Stimulated activated CD4-positive, alpha-beta T cell treated with anti-CD3 and anti-CD28 coated beads, Interleukin-2, amount 100 ng/mL, for 4 hours (primary cell): ENCODE measurements at places on chromosomes 12 and 14.

GRCh38 chr14:102690509-102691286 lies 86.6 kb upstream of the TRAF3 start:
- DNase-seq: no peak

- no peak for DNase-seq
Measured at GRCh38 chr12:3116106-3116844, 39.1 kb downstream of the TSPAN9 start.

- no peak for DNase-seq
Measured at GRCh38 chr14:72726444-72726843, 167.5 kb downstream of the DPF3 start.

DNA sequence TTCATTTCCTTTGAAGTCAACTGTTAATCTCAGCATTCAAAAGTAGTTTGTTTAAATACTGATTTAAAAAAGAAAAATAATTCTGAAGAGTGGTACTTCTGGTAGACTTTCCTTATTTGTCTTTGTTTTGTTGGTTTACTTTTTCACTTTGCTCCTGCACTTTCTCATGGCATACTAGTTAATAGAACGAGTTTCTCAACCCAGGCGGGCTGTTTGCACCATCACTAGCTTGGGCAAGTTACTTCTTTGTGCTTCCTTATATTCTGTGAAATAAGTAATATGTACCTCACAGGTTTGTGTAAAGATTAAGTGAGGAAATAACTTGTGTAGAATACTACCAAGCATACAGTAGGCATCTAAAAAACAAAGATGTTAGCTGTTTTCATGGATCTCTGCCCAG lies 45.5 kb downstream of the SLC38A6 start:
- no peak for DNase-seq

- no peak for DNase-seq
Measured at GRCh38 chr12:109753959-109754358, 40.3 kb downstream of the FAM222A start.

DNA sequence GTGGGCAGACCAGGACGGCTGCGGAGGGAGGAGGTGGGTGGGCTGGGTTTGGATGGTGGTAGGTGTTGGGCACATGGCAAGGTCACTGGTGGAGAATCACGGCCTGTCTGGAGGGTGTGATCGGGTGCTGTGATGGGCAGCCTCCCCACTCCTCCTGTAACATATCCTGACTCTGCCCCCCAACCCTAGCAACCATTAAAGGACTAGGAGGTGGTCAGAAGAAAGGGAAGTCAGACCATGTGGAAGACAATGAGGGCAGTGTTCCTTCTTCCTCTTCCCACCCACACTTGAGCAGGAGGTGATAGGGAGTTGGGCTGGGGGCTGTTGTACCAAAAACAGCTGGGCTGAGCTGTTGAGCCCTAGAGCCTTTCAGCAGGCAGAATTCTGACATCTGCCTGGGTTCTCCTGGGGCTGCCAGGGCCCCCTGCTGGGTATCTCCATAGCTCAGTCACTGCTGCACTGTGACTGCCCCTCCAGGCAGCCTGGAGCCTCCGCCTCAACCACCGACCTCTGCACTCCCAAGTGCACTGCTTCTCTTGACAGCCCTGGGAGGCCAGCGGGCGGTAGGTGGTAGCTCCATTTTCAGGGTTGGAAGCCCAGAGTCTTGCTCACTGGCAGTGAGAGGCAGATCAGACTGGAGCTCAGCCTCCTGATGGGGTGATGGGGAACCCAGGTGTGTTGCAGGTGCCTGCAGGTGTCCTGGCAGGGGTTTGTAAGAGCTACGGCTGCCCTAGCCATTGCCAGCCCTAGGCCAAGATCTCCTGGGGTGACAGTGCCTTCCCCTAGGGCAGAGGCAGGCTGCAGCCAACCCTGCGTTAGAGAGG lies 15.4 kb downstream of the VASH1 start:
- no peak for DNase-seq

- no peak for DNase-seq
Measured at GRCh38 chr14:103542605-103543088, 13.7 kb downstream of the TRMT61A start.

- DNase-seq: no peak
Measured at GRCh38 chr12:93762059-93762719, 85.0 kb downstream of the CRADD start.

GRCh38 chr12:41287500-41288141 lies 99.5 kb downstream of the PDZRN4 start:
- DNase-seq: no peak

DNA sequence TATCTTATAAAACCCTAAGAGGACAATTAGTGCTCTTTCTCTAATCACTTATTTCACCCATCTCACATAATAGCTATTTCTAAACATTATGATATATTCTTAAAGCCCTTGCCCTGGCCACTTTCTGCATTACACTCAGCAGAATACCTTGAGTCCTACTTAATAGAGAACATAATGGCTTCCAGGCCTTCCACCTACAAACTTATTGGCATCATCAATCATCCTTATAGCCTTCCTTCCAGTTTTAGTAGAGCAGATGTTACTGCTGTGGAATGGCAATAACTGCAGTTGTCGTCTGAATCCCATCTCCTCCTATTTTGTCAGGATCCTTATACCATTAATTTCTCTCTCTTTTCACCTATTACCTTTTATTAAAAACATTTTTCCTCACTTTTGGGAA lies 1127.4 kb downstream of the LRFN5 start:
- no peak for DNase-seq

GRCh38 chr12:94149781-94150239 lies 1.4 kb downstream of the PLXNC1 start:
- DNase-seq: no peak

GRCh38 chr14:105914738-105915385 lies 388.5 kb downstream of the TMEM121 start:
- no peak for DNase-seq

- DNase-seq: no peak
Measured at GRCh38 chr12:98018836-98019235, 496.6 kb upstream of the TMPO start.

DNA sequence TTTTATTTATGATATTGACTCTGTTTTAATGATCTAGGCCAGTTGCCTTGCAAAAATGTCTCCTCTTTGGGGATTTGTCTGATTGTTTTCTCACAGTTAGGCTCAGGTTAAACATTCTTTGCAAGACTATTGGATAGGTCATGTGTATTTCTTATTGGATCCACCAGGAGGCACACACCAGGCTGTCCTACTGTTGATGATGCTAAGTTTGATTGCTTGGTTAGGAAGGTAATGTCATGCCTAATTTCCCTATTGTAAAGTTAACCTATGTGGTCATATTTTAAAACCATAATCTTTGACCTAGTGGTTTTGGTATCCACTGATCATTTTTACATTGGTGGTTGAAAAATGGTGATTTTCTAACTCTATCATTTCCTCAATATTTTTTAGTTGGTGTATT lies 137.1 kb downstream of the BRMS1L start:
- DNase-seq: no peak

DNA sequence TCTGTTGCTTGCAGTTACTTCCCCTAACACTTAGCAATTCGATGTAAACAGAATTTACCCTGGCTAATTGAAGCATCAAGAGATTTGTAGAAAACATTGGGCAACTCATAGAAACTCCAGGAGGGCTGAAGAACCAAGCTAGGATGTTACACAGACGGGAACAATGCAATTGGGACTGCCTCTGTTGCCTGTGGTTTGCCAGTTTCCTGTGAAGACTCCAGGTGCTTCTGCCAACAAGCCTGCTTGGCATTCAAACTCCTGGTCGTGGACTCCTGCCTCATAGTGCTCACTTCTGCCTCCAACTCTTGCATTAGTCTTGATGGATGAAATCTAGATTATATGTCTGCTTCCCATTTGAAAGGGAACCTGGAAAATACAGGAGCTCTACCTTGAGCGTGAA lies 246.0 kb downstream of the BMP4 start:
- no peak for DNase-seq

DNA sequence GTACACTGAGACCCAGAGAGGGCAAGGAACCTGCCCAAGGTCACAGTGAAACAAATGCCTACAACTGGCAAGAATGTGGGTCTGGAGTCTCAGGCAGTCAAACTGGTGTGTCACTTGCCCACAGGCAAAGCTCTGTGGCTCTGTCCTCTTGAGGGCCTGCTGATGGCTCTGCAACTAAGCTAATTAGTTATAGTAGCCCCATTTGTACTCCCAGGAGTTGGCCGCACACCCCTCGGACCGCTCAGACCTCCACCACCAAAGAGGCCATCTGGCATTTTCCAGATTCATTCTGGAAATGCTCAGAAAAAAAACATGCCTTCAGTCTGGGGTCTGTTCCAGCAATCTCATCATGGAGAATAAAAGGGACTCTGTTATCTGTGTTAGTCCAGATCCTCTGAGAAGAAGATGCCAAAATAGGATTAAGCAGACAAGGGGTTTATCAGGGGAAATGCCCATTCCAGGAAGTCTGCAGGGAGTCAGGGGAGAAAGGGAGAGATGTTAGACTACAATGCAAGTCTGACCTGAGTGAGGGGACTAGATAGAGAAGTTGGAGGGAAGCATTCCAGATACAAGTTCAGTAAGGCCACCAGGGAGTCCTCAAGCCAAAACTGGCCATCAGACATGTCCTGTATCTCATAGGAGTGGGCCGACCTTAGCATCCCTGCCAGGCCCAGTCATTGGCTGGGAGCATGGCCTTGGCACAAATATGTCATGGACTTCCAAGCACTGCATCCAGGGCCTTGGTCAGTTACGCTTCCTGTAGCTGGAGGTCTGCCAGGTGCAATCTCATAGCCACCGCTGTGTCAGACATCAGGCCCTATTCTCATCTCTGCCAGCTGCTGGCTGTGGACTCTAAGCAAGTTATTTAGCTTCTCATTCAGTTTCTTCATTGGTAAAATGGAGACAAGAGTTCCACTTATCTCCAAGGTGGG lies 15.4 kb upstream of the OAS1 start:
- DNase-seq: no peak
